Activated CD4-positive, alpha-beta T cell treated with anti-CD3 and anti-CD28 coated beads, Interleukin-2, Interleukin-4, amounts not matched to agents 100 ng/mL and 50 ng/mL, durations not matched to agents 16 hours and 8 hours (primary cell): ENCODE measurements at places on chromosomes 3 and 15.

DNA sequence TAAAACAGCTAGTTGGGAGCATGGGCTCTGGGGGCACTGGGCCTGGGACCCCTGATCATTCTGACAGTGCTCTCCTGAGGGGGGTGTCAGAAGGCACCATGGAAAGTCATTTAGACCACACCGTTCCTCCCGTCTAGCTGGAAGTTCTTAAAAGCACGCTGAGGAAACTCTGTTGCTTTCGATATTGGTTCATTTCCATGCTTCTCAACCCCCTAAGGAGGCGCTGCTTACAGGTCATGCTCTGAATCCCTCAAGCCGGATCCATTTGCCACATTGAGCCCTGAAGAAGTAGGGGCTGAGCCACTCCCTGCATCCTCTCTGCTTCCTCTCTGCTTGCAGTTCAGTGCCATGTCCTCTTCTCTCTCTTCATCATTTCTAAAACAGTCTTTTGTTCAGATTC, 187.2 kb downstream of the CACNA2D3 start:
- DNase-seq, result no peak

DNA sequence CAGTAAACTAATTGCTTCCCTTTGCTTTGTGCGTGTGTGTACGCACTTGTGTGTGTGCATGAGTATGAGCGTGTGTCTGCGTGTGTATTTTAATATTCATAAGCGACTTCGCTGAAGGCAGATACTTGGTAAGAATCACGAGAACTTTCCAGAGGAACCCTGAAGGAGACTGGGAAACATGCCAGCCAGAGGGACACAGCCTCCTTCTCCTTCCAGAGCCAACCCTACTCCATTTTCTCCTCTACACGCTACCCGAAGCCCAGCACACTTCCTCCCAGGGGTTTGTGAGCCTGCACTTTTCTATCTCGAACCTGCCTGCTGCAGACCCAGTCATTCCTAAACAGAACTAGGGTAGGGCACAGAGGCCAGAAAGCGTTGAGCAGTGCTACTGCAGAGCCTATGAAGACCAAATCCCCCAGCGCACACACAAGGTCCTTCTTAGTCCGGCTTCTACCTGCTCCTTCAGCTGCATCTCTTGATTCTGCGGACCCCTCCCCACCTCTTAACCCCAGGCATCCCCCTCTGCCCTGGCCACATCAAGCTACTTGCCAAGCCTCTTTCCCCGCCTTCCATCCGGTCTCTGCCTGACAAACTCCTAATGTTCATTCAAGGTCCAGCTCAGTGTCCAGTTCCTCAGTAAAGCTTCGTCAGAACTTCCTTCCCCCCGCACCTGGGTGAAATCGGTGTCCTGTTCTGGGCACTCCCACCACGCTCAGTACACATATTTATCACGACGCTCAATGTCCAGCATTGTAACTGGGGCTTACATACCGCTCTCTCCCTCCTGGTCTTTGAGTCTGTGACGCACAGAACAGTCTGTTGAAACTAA, 191.8 kb downstream of the FAM43A start:
- DNase-seq, result no peak

DNA sequence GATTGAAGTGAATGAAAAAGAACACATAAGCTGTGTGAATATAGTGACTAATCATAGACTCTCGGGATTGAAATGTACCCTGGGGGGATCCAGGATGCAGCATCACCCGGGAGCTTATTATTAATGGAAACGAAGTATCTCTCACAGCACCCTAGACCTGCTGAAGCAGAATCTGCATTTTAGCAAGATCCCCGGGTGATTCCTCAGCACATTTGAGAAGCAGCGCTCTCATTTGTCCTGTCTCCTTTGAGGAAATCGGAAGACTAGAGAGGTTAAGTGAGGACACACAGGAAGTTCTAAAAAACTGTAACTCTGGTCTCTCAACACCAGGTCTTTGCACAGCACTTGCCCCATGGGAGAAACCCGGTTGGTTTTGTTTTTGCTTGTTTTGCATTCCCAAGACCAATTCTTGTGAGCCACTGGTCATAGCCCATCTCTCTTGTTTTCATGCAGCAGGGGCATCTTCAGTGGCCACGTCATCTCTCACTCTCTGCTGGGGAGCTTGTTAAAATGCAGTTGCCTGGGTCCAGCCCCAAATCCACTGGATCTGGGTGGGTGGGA, 30.2 kb downstream of the ZNF710 start:
- peak; percentile 25 for DNase-seq

GRCh38 chr15:83100097-83100646, 7.3 kb upstream of the TM6SF1 start:
- no peak for DNase-seq

DNA sequence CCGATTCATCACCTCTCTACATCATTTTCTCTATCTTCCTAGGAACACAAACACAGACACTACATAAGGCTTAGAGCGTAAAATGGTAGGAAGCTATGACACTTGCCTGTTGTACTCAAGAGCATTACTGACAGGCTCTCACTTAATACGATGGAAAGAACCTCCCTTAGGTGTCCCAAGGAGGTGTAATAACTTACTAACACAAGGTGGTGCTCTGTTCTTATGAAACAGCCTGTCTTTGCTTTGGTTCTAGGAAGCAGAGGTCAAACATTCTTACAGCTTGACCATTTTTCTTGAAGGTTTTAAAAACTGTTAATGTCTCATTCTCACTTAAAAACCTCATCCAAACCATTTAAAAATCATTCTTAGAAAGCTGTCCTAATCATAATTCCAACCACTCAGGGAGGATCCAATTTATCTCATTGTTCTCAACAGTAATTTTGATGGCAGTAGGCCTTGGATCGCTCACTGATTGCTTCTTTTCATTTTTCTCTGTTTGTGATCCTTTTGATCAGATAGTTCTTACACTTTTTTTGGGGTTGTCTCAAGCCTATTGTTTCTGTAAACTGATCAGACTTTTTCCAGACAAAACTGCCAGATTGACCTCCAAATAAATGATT, 317.8 kb upstream of the AGTR1 start:
- DNase-seq, result no peak

- no peak for DNase-seq
These were observed 1208.3 kb downstream of the OTOL1 start for GRCh38 chr3:162704799-162705385.

DNA sequence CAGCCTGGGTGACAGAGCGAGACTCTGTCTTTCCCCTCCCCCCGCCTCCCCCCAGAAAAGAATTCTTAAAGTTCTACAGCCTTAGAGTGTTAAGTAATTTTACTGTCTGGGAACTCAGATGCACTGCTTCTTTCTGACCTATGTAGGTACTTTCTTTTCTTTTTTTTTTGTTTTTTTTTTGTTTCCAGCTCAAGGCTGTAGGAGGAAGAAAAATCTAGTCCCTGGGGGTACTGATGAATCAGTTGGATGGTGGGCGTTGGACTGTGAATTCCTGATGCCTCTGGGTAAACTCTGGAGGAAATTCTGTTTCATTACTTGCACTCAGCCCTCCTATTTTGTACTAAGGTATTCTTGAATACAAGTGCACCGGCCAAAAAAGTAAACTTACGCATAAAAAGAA, 10.8 kb downstream of the GHRL start:
- DNase-seq, result no peak
